ENCODE measurements at places on chromosomes 11 and 22.

DNA sequence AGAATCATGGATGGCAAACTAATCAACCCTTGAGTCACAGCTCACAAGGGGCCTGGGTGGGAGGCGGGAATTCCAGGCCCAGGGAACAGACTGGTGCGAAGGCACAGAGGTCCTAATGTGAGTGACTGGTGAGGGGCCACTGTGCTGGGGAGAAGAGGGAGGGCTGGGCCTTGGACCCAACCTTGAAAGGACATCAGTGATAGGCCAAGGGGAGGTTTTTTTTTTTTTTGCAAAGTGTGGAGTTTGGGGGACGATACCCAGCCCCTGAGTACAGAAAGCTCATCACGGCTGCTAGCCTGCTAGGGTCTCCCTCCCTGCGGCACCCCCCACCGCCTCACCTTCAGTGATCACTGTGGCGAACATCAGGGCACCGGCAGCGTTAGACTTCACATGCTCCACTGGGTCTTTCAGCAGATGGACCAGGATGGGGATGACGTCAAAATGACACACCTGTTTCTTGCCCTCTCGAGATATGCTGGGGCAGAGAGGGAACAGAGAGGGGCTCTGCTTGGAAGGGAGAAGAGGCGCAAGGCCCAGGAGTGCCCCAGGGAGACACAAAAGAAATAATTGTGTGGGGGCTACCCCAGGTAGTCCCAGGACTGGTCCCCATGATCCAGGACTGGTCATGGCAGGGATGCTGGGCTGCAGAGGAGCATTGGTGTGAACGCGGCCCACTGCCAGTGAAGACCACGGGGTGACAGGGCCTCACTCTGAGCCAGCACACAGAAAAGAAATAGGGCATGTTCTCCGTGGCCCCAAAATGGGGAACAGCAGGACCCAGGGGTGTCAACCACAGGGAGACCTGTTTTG lies 8.6 kb upstream of the GNAZ start:
- no peak for DNase-seq

DNA sequence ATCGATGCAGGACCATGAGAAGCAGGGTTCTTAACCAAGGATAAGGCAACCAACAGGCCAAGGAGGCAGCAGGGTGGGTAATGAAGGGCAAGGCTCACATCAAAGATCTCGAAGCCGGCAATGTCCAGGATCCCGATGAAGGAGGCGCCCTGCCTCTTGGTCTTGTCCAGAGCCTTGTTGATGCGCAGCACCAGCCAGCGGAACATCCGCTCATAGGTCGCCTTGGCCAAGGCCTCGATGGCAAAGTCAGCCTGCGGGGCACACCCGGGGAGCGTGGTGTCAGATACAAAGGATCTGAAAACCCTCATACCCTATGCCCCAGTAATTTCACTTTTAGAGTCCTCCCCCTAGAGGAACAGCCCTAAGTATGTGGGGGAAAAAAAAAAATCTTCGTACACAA lies 63.5 kb downstream of the APOL1 start:
- no peak for DNase-seq

- no peak for DNase-seq
These were observed 20.9 kb downstream of the IGLL5 start for GRCh38 chr22:22908495-22908861.

- no peak for DNase-seq
These were observed 7.0 kb upstream of the POLA2 start for GRCh38 chr11:65254724-65255123.

GRCh38 chr11:134658481-134659225 lies 246.6 kb upstream of the B3GAT1 start:
- DNase-seq, result peak; percentile 57

DNA sequence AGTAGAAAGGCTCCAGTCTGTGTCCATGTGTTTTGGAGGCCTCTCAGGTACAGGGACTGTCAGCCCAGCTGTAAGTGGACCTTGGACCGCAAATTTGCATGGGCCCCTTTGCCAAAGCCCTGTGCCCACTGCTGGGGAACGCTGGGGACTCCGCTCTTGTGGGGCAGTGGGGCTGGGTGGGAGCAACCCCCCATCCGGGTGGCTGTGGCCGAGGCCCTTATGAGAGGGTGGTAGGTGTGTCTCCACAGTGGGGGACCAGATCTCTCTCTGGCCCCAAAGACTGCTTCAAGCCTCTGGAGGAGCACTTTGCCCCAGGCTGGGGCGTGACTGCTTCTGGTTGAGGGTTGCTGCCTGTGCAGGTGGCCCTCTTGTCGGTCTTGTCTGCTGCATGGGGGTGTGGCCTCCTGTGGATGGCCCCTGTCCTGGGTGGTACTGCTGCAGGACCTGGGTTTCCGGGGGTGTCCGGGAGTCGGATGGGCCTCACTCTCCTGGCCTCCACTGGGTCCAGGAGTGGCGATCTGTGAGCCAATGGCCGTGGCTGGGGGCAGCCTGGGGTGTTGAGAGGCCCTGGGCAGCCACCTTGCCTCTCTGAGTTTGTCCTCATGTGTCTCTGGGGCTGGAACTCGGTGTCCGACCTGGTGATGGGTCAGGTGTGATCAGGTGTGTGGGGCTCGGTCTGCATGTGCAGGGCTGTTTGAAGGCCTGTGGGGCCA lies 15.9 kb downstream of the KCNQ1 start:
- DNase-seq, result no peak

GRCh38 chr22:21936151-21936775 lies 16.4 kb downstream of the PPM1F start:
- peak; percentile 67 for DNase-seq

GRCh38 chr11:42996421-42997307 lies 315.1 kb upstream of the API5 start:
- no peak for DNase-seq

DNA sequence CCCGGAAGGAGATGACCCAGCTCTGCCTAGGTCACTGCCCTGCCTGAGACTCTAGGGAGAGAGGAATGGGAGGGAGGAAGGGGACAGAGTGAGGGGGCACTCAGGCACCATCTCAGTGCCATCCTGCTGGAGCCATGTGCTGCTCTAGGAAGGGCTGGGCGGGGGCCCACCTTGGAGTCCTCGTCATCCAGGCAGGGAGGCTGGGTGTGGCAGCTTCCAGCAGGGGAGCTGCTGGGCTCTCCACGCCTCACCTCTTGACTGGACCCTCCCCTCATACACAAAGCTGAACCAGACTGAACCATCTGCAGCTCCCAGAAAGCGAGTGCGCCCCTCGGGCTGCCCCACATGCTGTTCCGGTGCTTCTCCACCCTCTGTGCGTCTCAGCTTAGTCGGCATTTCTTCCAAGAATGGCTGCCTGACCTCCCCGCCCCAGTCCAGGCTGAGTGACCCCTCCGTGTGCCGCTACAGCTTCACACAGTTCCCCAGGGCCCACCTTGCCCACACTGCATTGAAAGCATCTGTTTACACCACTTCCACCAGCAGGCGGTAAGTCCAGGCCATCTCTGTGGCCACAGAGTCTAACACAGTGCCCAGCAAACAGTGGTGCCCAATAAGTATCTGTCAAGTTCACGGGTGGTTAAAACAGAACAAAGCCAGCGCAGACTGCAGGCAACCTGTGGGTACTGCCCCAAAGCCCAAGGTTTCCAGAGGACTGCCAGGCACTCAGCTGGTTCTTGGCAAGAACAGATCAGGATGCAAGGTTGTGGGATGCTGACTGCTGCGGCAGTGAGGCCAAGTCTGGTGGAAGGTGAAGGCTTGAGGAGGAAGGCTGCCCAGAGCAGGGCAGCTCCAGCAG lies 9.4 kb upstream of the TRIM29 start:
- no peak for DNase-seq

GRCh38 chr11:127443297-127443696 lies 442.7 kb upstream of the KIRREL3 start:
- DNase-seq, result peak; percentile 15

- DNase-seq, result no peak
These were observed 2.3 kb downstream of the POLR2L start for GRCh38 chr11:839875-840617.

GRCh38 chr22:45831394-45831793 lies 145.6 kb downstream of the WNT7B start:
- no peak for DNase-seq

DNA sequence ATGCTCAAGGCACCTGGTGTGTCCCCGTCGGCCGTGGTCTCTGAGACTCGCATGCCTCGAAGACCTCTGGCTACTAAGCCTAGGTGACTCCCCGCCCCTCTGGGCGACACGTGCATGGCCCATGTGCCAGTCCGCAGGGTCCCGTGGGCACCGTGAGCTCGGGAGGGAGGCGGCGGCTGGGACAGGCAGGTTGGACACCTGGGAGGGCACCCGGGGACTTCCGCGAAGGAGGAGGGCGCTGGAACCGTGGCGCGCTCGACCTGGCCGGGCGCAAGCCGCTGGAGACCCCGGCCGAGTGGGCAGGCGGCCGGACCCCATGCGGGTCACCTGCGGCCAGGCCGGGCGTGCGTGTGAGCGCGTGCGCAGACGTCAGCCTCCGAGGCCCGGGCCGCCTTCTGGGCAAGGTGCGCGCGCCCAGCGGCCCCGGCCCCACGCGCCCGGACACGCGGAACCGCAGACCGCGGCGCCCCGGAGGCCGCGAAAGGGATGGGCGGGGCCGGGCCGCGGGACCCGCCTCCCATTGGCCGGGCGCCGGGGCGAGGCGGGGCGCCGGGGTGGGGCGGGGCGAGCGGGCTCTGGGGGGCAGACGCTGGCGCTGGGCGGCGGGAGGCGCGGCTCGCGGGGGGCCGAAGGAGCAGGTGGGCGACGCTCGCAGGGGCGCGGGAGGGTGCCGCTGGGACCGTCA lies 579 bp upstream of the RASD2 start:
- peak; percentile 51 for DNase-seq

GRCh38 chr22:35749808-35750207 lies 32.1 kb downstream of the APOL5 start:
- no peak for DNase-seq

DNA sequence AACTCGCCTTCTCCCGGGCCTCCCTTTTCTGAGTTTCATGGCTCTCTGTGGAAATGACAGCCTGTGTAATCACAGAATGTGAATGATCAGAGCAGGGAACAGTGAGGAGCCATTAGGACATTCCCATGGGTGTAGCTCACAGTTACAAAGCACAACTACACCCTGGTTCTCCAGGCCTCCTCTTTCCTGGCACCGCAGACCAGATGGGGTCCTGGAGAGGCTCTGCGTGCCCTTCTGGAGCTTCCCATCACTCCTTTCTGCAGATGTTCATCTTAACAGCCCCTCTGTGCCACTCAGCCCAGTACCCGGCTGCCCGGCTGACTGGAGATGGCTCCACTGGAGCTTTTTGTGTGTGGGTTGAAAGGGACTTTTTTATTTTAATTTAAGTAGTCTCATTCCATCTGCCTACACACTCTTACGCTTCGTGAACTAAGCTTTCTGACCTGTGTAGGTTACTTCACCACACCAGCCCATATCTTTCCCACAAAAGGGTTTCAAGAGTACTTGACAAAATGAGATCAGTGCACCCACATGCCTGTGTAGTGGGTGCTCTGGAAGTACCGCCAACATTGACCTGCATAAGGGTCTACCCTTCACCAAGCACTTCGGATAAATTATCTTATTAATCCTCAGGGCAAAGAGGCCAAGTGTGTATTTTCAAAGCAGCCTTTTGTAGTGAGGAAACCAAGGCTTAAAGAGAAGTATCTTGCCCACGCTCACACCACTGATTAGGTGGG lies 29.8 kb downstream of the SREBF2 start:
- no peak for DNase-seq

GRCh38 chr11:112942966-112943643 lies 18.1 kb upstream of the NCAM1 start:
- DNase-seq, result peak; percentile 45

- DNase-seq, result no peak
These were observed 563.1 kb upstream of the ISX start for GRCh38 chr22:34502821-34503220.

DNA sequence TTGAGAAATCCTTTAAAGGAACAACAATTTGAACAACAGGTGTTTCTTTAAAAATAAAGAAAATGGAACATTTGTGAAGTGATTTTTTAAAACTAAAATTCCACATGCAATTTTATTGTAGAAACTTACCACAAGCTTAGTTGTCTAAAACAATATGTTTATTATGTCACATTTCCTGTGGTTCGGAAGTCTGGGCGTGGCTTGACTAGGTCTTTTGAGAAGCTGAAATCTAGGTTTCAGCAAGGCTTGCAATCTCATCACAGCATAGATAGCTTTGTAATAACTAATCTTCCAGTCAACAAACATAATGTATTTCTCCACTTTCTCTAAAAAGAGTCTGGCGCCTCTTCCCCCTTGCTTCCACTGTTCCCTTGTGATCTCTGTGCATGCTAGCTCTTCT lies 27.0 kb downstream of the MS4A6A start:
- no peak for DNase-seq

- DNase-seq, result no peak
These were observed 148.0 kb downstream of the CTTN start for GRCh38 chr11:70546191-70546940.

DNA sequence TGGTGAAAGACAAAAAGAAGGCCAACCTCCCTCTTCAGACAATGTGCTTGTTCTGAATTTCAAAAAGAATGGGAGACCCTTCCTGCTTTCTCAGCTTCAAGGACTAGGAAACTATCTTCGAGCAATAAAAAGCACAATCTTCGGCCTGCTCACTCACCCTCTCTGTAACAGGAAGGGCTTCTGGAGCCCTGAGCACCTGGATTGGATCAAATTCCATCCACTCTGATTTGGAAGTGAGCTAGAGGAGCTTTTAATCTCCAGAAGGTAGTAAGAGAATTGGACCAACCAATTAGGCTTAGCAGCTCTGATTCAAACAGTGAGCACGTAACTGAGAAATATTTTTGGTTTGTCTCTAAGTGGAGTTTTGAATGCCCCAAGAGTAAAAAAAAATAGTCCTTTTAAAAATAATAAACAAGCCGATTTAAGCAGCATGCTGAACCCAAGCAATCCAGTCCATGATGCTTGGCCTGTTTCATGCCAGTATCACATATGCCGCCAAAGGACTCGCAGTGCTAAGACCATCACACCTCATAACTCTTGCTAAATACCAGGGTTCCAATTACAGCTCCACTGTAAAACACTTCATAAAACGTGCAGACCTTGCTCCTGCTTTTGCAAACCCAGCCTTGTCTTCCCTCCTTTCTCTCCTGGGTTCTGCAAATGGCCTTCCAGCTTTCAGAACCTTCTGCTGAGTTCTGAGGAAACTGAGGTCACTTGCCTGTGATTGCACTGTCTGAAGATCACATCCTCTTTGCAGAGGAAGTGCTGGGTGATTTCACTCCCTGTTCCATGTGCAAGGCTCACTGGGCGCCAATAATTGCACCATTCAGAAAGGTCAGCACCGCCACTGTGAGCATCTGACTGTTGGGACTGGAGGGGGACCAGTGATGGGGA lies 74.4 kb downstream of the SLC1A2 start:
- peak; percentile 82 for DNase-seq

GRCh38 chr11:117818041-117818873 lies 6.3 kb downstream of the FXYD2 start:
- DNase-seq, result no peak

GRCh38 chr11:65932558-65932919 lies 12.7 kb upstream of the TSGA10IP start:
- no peak for DNase-seq

- DNase-seq, result no peak
These were observed 3.4 kb downstream of the ZNF195 start for GRCh38 chr11:3375552-3375951.

DNA sequence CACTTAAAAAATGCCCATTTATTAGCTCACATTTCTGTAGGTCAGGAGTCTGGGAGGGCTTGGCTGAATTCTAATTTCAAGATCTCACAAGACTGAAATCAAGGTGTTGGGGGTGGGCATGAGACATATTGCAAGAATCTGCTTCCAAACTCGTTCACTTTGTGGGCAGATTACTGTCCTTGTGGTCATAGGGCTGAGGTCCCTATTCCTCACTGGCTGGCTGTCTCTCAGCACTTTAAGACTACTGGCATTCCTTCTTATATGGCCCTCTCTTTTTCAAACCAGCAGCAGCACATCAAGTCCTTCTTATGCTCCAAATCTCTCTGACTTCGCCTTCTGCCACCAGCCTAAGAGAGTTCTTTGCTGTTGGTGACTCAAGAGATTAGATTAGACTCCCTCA lies 27.8 kb upstream of the MYOD1 start:
- DNase-seq, result no peak
